A549 treated with RU486 at 1 μM for 4 hours (cell line): ENCODE measurements at places on chromosomes 2 and 18. TPM values are rescaled to one million over a fixed set of nuclear protein-coding genes. Genes with fewer than 3 reads are reported as not detected.

SERPINB11 gene
- total RNA-seq = 0.22 TPM in 1 of 5 replicates, not detected in the others

SNTG2 gene
- total RNA-seq = not detected in 5 replicates

TTR gene
- 1.8 TPM in 1 of 5 replicates, not detected in the others for total RNA-seq

HOXD11 gene
- 7.6 to 9.1 TPM (median 8.0 TPM) in 5 replicates for total RNA-seq

EML6 gene
- total RNA-seq = 0.92 to 1.4 TPM (median 1.0 TPM) in 5 replicates
